ENCODE measurements at places on chromosomes 7 and 10.

DNA sequence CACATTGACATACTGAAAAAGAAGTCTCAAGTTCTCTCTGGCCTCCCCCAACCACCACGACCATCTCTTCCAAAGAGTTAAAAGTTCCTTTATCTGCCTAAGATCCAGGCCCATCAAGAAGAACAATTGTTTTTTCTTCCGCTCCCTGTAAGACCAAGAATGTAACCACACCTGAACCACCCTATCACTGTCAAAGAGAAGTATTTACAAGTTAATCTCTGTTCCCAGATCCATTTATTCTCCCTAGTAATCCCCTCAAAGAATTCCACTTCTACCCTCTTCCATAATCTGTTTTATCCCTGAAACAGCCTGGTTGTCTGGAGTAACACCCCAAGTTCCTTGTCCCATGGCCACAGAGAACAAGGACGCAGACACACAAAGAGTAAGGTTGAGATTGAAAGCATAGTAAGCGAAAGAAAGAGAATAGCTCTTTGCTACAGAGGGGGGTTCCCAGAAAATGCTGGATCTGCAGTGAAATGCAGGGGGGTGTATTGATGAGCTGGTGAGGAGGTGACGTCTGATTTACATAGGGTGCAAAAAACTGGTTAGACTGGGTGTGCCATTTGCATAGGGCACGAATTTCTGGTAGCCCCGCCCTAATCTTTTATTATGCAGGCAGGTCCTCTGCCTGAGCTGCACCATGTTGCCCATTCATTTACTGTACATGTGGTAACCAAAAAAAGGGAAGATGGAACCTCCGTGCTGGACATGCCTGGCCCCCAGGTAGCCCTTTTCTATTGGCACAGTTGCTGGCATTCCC lies 122.0 kb downstream of the SKIDA1 start:
- no peak for DNase-seq

GRCh38 chr10:43282881-43283280 lies 16.0 kb upstream of the RASGEF1A start:
- no peak for DNase-seq

- DNase-seq: no peak
Observed at GRCh38 chr10:73863039-73863817, 11.1 kb downstream of the CAMK2G start.

DNA sequence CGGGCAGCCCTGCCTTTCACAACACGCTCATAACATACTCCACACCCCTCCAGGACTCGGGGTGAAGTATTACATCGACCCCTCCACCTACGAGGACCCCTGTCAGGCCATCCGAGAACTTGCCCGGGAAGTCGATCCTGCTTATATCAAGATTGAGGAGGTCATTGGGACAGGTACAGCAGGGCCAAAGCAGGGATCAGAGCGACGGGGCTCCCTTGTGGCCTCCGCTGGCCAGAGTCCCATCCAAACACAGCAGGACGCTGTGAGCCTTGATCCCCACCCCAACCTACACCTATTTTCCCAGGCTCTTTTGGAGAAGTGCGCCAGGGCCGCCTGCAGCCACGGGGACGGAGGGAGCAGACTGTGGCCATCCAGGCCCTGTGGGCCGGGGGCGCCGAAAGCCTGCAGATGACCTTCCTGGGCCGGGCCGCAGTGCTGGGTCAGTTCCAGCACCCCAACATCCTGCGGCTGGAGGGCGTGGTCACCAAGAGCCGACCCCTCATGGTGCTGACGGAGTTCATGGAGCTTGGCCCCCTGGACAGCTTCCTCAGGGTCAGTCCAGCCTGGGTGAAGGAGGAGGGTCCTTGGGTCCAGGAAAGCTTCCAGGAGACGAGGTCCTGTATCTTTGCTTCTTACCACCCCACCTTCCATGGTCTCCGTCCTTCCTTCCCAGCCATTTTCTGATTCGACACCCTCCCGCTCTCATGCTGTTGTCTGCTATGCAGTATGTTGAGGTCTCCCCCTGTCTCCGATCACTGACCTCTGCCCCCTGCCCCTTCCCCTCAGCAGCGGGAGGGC lies 13.5 kb downstream of the EPHB6 start:
- no peak for DNase-seq

DNA sequence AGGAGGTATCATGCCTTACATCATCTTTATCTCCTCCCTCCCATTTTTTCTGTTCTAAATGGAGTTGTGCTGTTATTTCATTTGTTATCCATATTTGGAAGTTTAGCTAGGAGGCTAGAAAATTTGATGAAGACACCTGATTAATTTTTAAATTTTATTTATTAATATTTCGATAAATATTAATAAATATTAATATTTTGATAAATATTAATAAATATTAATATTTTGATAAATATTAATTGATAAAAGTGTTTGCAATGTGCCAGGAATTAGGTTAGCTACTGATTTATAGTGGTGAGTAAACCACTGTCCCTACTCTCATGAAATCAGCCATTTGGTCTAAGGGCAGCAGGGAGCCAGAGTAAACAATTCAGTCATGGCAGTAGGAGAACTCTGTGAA lies 161.4 kb downstream of the GNAT3 start:
- no peak for DNase-seq
